ENCODE measurements at places on chromosomes 2 and 18. TPM values are rescaled to one million over a fixed set of nuclear protein-coding genes. Genes with fewer than 3 reads are reported as not detected.

GPR55 gene
- 18.8 TPM for total RNA-seq

DNA sequence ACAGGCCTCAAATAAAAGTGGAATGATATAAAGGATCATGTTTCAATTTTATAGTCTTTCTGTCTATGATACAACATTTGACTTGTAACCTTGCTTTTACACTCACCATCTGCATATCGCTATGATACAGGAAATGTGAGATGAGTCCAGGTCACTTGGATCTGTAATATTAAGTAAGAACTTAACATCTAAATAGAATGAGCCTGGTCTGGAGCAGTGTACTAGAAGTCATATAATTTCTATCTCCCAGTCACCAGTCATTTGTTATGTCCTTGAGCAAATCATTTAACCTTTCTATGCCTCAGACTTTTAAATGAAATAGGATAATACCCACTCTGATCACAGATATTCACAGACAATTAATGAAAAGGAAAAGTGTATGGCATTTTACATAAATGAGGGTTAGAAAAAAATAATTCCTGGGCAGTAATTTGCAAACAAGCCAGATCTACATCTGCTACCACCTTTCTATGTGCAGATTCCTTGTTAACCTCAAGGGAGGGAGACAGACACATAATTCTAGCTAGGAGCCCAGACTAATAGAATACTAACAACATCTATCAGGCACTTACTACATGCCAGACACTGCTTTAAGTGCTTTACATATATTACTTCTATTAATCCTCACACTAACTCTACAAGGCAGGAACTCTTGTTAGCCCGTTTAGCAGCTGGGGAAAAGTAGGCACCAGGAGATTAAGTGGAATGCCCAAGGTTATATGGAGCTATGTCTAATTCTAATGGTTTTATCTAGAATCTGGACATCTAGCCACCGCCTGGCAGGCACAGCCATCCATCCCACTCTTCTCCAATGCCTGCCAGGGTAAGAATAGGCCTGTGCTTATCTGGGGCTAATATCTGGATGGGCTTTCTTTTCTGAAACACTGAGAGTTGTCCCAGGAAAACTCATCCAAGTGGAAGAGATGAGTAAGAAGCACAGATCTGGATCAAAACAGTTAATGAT is 313.6 kb upstream of the CDH20 start:
- H3K27ac ChIP-seq, result no peak overlapping the region
- no peaks in the 10 kb centered on the region for H3K36me3 ChIP-seq
- no peak for DNase-seq
- no peaks in the 10 kb centered on the region for H3K4me1 ChIP-seq
- H3K27me3 ChIP-seq, result no peaks in the 10 kb centered on the region

DNA sequence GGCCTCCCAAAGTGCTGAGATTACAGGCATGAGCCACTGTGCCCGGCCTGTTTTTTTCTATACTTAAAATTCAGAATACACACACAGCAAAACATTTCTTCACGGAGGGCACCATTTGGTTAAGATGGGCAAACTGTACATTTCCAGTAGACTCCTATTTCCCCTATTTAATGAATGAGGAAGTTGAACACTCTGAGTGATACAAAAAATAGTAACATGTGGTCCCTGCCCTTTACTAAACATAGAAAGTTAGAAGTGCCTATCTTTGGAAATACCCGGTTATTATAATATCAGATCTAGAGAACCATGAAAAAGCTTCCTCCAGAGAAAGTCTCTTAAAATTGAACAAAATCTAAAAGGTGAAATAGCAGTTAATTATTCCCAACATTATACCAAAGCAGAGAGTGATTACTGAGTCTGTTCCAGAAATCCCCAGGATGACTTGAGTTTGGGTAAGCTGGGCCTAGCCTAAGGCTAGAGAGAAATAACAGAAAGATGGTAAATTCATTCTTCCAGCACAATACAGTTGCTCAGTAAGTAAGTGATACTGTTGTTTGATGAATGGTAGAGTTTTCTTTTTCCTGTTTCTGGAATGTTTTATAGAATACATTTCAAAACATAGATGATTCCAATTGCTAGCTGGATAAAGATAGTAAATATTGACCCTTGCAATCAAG is 23.3 kb upstream of the RMC1 start:
- peaks cover 22% of the 10 kb centered on the region for H3K36me3 ChIP-seq
- no peak for DNase-seq
- no peak overlapping the region for H3K4me3 ChIP-seq
- no peak overlapping the region for H3K27ac ChIP-seq
- peaks cover 2% of the 10 kb centered on the region for H3K4me1 ChIP-seq

DNA sequence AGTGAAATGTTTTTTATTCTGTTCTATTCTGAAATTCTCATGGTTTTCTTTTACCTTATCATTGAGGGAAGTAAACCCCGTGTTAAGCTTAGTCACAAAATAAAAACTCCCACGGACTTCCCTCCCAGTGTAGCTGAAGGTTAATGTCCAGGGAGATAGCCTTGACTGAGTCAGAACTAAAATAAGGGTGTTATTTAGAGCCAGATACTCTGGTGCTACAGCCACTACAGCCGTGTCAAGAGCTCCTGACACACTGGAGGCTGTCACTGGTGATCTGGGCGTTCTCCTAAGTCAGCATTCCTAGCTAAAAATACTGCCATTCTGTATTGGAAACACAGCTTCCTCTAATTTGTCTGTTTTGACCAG is 82.0 kb upstream of the RANBP2 start:
- no peaks in the 10 kb centered on the region for H3K27me3 ChIP-seq
- H3K4me3 ChIP-seq, result no peak overlapping the region
- no peaks in the 10 kb centered on the region for H3K36me3 ChIP-seq
- peaks cover 12% of the 10 kb centered on the region for H3K4me1 ChIP-seq
- DNase-seq, result no peak

GRCh38 chr18:31683968-31684278 is 458 bp downstream of the B4GALT6 start:
- peaks cover 13% of the 10 kb centered on the region for H3K4me1 ChIP-seq
- peak overlapping the region; percentile 46 for H3K27ac ChIP-seq

DNA sequence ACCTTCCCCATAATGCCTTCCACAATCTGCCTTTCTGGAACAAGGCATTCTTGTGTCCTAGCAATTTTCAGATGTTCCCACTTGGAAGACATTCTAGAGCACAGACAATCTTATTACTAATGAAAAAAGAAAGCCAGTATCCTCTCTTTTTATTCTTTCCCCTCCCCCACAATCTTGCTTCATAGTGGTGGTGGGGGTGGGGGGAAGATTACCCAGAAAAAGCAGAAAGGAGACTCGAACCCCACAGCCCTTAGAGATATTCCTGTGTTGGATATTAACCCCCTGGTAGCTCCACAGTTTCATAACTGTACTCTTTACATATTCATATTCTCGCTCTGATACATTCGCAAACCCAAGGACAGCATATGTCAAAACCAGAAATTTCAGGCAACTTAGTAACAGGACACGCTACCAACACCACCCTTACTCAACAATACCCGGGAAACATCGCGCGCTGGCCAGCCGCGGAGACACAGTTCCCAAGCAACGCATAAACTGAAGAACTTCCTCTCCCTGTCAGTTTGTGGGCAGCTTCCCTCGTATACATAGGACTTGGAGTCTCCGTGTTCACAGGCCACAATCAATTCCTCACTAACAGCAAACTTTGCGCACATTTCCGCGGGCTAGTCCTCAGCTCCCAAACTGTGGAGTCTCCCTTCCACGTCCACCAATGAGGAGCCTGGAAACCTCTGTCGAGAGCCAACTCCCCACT is 793 bp downstream of the NR4A2 start:
- H3K36me3 ChIP-seq, result peaks cover 5% of the 10 kb centered on the region
- DNase-seq, result peak; percentile 50
- H3K4me1 ChIP-seq, result peaks cover 39% of the 10 kb centered on the region
- peaks cover 27% of the 10 kb centered on the region for H3K27me3 ChIP-seq

GRCh38 chr2:41972819-41973218 is 75.0 kb upstream of the PKDCC start:
- no peaks in the 10 kb centered on the region for H3K4me1 ChIP-seq
- DNase-seq, result no peak
- H3K36me3 ChIP-seq, result no peaks in the 10 kb centered on the region
- H3K27me3 ChIP-seq, result peaks cover 2% of the 10 kb centered on the region
- H3K27ac ChIP-seq, result no peak overlapping the region

GRCh38 chr2:151967829-151968722 is 130.8 kb downstream of the CACNB4 start:
- no peak overlapping the region for H3K27ac ChIP-seq
- no peak overlapping the region for H3K4me3 ChIP-seq
- no peak for DNase-seq
- no peaks in the 10 kb centered on the region for H3K36me3 ChIP-seq

DNA sequence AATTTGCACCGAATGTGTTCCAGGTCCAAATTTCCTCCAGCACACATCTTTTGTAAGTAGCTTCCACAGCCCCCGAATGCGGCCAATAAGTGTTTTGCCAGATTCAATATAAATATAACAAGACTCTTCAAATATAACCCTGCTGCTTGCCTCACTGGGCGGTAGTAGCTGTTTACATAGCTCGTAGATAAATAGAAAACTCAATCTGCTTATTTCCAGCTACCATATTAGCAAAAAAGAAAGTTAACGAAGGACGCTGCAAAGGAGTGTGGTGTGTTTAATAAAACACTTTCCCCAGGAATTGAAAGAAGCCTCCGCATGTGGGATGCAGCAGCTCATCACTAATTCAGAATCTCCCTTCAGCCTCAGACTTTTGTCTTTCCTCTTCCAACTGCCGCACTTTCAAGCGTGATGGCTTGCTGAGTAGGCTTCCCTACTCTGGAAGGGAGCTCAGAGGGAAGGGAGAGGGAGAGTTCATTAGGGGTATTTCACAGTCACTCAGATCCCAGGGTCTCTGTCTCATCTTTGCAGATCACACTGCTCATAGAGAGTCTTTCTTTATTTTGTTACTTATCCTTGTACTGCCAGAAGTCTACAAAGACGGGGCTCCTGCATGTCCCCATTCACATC is 367.0 kb downstream of the RND3 start:
- H3K27ac ChIP-seq, result no peak overlapping the region
- H3K4me1 ChIP-seq, result no peaks in the 10 kb centered on the region
- no peak for DNase-seq
- H3K36me3 ChIP-seq, result no peaks in the 10 kb centered on the region
- H3K4me3 ChIP-seq, result no peak overlapping the region
- no peaks in the 10 kb centered on the region for H3K27me3 ChIP-seq

All from activated naive CD8-positive, alpha-beta T cell treated with anti-CD3 and anti-CD28 coated beads, Interleukin-2, amount 10 ng/mL, durations not matched to agents 7 days and 5 days (primary cell).